Hippocampal formation (tissue), 2 donors: ENCODE measurements at places on chromosomes 11 and 22.

DNA sequence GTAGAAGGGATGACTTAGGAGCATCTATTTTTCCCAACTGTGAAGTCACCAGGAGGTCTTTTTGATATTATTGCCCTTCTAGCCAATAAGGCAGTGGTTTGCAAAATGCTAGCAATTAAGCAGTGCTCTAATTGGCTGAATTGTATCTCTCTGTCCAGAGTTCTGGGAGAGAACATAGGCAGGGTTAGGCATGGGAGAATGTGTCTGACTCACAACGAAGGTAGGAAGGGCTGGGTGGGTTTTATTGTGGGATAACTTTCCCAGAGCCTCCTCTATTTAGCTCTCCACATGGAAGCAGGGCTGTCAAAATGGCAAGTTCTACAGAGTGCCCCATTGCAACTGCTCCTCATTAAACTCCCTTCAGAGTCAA lies 415.9 kb upstream of the CADM1 start:
- DNase-seq = no peak

GRCh38 chr22:40911772-40912171 lies 39.4 kb upstream of the RBX1 start:
- no peak for DNase-seq

- peak; percentile 25 for DNase-seq
Measured at GRCh38 chr22:19085233-19085718, 36.9 kb downstream of the DGCR2 start.

- DNase-seq = no peak
Measured at GRCh38 chr11:102292933-102293332, 24.4 kb upstream of the BIRC3 start.

- DNase-seq = no peak
Measured at GRCh38 chr22:30483169-30483568, 11.4 kb upstream of the SEC14L3 start.
